ENCODE measurements at places on chromosomes 1 and 21. TPM values are rescaled to one million over a fixed set of nuclear protein-coding genes. Genes with fewer than 3 reads are reported as not detected.

- DNase-seq: no peak
- no peak overlapping the region for H3K27ac ChIP-seq
- no peak overlapping the region for H3K4me3 ChIP-seq
- no peaks in the 10 kb centered on the region for H3K36me3 ChIP-seq
- no peaks in the 10 kb centered on the region for H3K27me3 ChIP-seq
Measured at GRCh38 chr1:61356995-61357394, 274.6 kb downstream of the NFIA start.

- peaks cover 8% of the 10 kb centered on the region for H3K4me1 ChIP-seq
- no peaks in the 10 kb centered on the region for H3K27me3 ChIP-seq
- H3K27ac ChIP-seq: peak overlapping the region; percentile 70
- no peak overlapping the region for H3K4me3 ChIP-seq
Measured at GRCh38 chr1:25197982-25198662, 34.2 kb downstream of the SYF2 start.

- no peak overlapping the region for H3K27ac ChIP-seq
- no peaks in the 10 kb centered on the region for H3K27me3 ChIP-seq
- no peak for DNase-seq
- no peaks in the 10 kb centered on the region for H3K36me3 ChIP-seq
Measured at GRCh38 chr1:107993920-107994319, 28.9 kb upstream of the VAV3 start.

Gene TNFSF4
- 1.1 TPM for total RNA-seq

Gene PPP2R5A
- total RNA-seq: 78.2 TPM

Data from colonic mucosa (tissue), 4 donors.